Renal cortical epithelial cell (primary cell): ENCODE measurements at places on chromosomes 6 and 20. TPM values are rescaled to one million over a fixed set of nuclear protein-coding genes. Genes with fewer than 3 reads are reported as not detected.

WFDC12 gene
- total RNA-seq: not detected in 2 replicates

- no peak for DNase-seq
Measured at GRCh38 chr6:42911171-42912021, 4.5 kb upstream of the PTCRA start.

BTN1A1 gene
- total RNA-seq: not detected in 2 replicates

DNA sequence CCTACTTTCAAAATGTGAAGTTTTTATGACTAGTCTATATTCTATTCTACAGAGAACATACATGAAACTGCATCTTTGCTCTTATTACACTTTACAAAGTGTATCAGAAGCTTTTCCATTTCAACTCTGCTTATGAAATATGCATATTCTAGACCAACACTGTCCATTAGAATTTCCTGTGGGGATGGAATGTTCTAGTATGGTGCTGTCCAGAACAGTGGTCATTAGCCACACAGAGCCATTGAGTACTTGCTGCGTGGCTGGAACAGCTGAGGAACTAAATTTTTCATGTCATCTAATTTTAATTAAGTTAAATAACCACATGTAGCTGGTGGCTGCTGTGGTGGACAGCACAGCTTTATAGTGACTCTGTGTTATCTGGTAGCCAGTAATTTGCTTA, 105.9 kb upstream of the PDE10A start:
- no peak for DNase-seq

- DNase-seq: no peak
Measured at GRCh38 chr20:62632575-62633090, 9.7 kb upstream of the SLCO4A1 start.

GRCh38 chr6:158043008-158043407, 61.3 kb downstream of the SYNJ2 start:
- DNase-seq: no peak

GRCh38 chr6:166603043-166603690, 16.7 kb upstream of the RAMACL start:
- no peak for DNase-seq

GRCh38 chr20:19370076-19371075, 157.9 kb downstream of the SLC24A3 start:
- DNase-seq: no peak

DNA sequence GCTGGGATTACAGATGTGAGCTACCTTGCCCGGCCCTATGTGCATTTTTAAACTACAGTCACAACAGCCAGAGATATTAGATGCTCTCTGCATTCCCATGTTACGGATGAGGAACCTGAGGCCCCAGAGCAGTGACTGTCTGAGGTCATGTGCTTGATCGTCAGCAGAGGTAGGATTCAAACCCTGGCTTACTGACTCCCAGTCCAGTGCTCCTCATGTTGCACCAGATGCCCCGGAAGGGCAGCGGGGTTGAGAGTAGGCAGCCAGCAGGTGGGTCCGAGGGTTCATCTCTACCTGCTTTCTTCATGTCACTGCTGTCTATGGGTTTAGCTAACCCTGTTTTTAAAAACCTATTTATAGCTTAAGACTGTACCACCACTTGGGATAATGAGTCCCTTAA, 9.3 kb upstream of the ZNF335 start:
- DNase-seq: no peak

ISM1 gene
- total RNA-seq: 0.99 TPM in 1 of 2 replicates, not detected in the other

GRCh38 chr20:50980851-50981713, 22.5 kb downstream of the MOCS3 start:
- no peak for DNase-seq
